ENCODE measurements at places on chromosomes 11 and 22. TPM values are rescaled to one million over a fixed set of nuclear protein-coding genes. Genes with fewer than 3 reads are reported as not detected.

Gene NOX4
- total RNA-seq = not detected

Gene BBOX1
- total RNA-seq = not detected

Gene FAM180B
- total RNA-seq = not detected

- DNase-seq = no peak
These were observed 3.7 kb upstream of the NUCB2 start for GRCh38 chr11:17272801-17273200.

DNA sequence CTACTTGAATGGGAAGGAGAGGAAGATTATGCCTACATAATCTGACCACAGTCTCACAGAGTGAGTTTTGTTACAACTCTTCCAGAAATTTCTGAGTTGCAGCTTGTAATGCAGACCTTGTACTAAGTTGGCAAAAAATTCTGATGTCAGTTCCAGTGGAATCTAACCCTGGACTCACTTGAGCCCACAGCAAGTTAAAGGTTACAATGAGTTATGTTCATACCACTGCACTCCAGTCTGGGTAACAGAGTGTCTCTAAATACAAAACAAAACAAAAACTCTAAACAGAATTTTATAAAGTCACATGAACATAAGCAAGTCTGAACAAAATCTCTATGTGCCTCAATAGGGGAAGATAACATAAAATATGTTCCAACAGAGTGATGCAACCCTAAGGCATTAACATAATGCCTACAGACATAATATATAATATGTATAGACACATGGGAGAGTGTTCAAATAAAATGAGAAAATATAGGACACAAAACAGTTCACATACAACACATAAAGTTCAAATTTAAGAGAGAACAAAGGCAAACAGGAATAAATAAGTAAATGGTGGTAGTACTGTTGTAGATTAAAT is 1.1 kb downstream of the GLYAT start:
- no peak for DNase-seq

- no peak for DNase-seq
These were observed 2.9 kb upstream of the PPP6R2 start for GRCh38 chr22:50339945-50340879.

DNA sequence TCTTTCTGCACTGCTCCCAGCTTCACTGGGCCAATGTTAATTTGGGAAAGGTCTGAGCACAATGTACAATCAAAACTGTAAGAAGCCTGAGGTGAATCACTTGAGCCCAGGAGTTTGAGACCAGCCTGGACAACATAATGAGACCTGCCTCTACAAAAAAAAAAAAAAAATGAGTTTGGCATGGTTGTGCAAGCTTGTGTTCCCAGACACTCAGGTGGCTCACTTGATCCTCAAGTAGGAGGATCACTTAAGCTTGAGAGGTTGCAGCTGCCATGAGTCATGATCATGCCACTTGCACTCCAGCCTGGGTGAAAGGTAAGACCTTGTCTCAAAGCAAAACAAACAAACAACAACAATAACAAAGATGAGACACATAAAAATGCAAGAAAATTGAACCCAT is 38.6 kb upstream of the SC5D start:
- DNase-seq = no peak

DNA sequence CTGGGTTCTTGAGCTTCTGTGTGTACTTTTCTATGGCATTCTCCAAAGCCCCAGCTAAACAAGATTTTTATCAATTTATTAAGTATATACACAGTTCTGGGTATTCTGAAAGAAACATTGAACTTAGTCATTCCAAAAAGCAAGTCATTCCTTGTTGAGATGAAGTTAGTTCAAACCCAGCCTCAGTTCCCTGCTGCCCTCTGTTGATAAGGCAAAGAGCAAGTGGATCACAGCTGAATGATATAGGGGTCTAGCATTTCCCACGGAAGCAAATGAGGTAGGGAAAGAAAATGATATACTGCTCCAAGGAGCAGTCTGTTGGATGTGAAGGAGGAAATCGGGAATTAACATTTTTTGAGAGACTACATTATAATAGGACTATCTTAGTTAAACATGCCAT is 841.8 kb upstream of the TENM4 start:
- DNase-seq = no peak

Data from activated CD4-positive, alpha-beta T cell treated with anti-CD3 and anti-CD28 coated beads, Interleukin-2, amount 10 ng/mL, durations not matched to agents 7 days and 5 days (primary cell).